LoVo (cell line): ENCODE measurements at places on chromosomes 11 and 22.

DNA sequence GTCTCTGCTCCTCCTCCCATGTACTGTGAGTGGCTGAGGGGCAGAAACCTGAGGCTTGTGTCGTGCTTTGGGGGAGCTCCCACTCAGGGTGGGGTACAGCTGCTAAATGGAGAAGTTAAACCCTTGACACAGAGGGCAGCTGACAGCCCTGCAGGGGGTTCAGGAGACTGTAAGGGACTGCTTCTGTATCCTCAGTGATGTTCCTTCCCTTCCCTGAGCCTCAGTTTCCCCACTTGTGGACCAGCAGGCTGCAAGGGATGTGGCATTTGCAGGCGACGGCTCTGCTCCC is 15.6 kb downstream of the SYNGR1 start:
- no peak for DNase-seq

GRCh38 chr11:34433899-34434298 is 4.8 kb upstream of the CAT start:
- no peak for DNase-seq

GRCh38 chr11:62710001-62710345 is 2.5 kb downstream of the GNG3 start:
- no peak for DNase-seq

DNA sequence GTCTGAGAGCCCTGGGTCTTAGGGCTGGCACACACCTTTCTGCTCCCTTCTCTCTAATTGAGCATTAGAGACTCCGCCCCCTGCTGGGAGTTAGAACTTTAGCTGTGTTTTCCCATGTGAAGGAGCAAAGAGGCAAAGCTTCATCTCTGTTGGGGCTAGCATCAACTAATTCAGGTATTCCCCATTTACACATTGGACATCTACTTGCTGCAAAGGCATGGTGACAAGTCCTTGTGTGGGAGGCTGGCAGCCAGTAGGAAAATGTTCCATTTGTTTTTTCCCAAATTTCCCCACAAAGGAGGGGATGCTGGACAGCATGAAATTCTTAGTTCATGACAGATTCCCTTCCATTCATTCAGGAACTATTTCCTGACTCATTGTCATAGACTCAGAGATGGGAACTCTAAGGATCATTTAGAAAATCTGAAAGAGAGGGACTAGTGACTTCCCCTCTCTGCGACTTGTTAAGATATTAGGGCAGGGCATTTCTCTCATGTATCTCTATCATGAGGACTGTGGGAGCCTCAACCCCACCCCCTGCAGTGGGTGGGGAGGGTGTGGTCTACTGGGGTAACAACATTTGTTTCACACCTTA is 3.6 kb downstream of the CD44 start:
- no peak for DNase-seq

DNA sequence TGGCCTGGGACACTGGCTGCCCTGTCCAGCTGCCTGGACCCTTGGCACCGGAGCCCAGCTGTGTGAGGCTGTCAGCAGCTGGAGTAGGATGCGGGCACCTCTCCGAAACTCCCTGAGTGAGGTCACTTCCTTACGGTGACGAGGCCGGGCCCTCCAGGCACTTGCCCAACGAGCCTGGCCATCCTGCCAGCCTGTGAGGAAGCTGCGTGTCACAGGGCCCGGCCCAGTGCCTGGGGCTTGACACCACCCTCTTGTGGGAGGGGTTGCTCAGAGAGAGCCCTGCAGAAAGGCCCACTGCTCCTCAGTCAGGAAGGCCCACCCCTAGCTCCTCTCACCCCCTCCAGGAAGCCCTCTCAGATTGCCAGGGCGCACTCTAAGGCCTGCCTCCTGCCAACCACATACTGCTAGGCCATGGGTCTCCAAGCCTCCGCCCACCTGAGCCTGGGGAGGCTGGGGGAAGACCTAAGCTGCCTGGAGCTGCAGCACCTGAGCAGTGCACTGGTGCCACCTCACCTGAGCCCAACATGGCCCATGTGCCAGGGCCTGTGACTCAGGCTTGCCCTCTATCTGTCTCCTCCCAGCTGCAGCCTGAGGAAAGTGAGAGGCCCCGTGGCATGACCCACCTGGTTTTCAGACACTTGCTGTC is 4.3 kb upstream of the PHLDA2 start:
- no peak for DNase-seq
